Stimulated activated CD4-positive, alpha-beta T cell treated with anti-CD3 and anti-CD28 coated beads, Interleukin-15, amount 100 ng/mL, for 1 hour (primary cell): ENCODE measurements at places on chromosomes 4 and X.

DNA sequence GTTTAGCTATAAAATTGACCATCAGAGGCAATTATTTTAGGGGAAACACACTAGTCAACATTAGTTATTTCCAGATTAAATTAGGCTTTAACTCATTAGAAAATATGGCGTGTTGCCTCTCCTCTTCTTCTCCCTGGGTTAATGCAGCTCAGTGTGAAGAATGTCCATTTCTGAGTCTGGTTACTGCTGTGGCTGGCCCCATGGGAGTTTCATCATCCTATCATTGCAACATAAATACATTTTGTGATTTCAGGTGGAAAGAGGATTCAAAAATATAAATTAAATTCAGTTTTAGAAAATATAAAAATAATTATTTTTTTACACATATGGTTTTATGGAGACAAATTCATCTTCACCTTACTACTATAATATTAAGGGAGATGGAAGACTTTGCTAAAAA lies 288.5 kb upstream of the ARSJ start:
- DNase-seq, result no peak

GRCh38 chrX:45619290-45619689 lies 418.6 kb upstream of the DIPK2B start:
- DNase-seq, result no peak

GRCh38 chrX:136626237-136626636 lies 21.7 kb upstream of the CD40LG start:
- DNase-seq, result no peak

- DNase-seq, result no peak
Observed at GRCh38 chr4:69753686-69754085, 6.7 kb downstream of the SULT1B1 start.

- no peak for DNase-seq
Observed at GRCh38 chr4:160877087-160877790, 1286.6 kb downstream of the FSTL5 start.

GRCh38 chr4:40916880-40917279 lies 167.1 kb downstream of the NSUN7 start:
- DNase-seq, result peak; percentile 27

GRCh38 chr4:138835832-138836533 lies 179.6 kb upstream of the NOCT start:
- no peak for DNase-seq

DNA sequence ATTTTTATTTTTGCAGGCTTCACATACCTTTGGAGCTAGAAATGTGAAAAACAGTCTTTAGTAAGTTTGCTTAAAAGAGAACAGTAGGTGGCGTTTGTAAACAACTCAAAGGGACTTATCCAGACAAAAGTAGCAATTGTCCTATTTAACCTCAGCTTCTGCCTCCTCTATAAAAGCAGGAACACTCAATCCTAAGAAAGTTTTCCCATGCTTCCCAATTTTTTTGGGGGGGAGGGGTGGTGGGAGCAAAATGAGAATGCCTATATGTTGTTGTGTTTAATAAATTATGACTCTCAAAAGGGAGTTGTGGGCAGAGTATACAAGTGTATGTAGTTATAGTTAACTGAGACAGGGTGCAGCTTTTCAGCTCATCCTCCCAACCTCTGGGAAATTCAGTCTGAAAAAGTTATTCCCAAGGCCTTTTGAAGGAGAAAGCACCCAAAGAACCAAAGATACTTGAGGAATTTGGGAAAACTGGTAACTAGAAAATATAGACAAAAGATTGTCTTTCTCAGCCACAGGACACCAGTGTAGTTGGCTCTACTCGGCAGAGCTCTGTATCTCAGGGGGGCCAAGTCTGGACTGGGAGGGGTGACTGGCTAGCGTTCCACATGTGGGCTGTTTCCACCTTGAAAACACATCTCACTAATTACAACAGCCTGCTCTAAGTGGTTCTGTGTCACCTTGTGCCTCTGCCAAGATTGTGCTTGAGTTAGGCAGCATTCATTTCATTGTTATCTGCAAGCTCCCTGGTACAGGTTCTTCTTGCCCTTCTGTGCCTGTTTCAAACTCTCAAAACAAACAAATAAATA lies 2.8 kb downstream of the SFRP2 start:
- no peak for DNase-seq

GRCh38 chr4:101981756-101982155 lies 191.2 kb downstream of the BANK1 start:
- no peak for DNase-seq

- no peak for DNase-seq
Observed at GRCh38 chrX:43880425-43880824, 1.8 kb downstream of the MAOB start.
